Activated naive CD4-positive, alpha-beta T cell (primary cell): ENCODE measurements at places on chromosomes 16 and 17.

- no peak for DNase-seq
Observed at GRCh38 chr16:68257906-68258800, 6.2 kb upstream of the SLC7A6 start.

DNA sequence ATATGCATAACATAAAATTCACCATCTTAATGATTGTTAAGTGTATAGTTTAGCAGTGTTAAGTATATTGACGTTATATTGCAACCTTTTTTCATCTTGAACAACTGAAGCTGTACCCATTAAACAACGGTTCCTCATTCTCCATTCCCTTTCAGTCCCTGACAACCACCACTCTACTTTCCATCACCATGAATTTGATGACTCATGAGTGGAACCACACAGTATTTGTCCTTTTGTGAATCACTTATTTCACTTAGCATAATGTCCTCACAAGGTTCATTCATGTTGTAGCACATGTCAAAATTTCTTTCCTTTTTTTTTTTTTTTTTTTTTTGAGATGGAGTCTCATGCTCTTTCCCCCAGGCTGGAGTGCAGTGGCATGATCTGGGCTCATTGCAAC lies 46.0 kb downstream of the HOXB1 start:
- DNase-seq = no peak

DNA sequence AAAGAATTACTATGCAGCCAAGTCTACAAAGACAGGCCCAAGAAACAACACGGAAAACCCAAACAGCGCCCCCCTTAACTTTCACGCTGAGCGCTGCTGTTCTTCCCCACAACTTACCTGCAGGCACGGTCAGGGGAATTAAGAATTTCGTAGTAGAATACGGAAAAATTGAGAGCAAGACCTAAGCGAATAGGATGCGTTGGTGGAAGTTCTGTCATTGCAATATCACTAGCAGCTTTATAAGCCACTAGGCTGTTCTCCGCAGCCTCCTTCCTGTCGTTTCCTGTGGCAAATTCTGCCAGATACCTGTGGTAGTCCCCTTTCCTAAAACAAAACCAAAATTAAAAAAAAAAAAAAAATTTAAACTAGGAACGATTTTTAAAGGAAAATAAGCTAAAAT lies 39.0 kb downstream of the YWHAE start:
- DNase-seq = no peak

DNA sequence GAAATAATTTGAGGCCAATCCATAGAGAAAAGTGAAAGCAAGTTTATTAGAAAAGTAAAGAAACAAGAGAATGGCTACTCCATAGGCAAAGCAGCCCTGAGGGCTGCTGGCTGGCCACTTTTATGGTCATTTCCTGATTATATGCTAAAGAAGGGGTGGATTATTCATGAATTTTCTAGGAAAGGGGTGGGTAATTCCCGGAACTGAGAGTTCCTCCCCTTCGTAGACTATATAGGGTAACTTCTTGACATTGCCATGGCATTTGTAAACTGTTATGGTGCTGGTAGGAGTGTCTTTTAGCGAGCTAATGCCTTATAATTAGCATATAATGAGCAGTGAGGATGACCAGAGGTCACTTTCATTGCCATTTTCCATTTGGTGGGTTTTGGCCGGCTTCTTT lies 4.4 kb downstream of the DHRS7B start:
- no peak for DNase-seq

- no peak for DNase-seq
Observed at GRCh38 chr17:22517716-22518115, 825.4 kb downstream of the KCNJ18 start.

DNA sequence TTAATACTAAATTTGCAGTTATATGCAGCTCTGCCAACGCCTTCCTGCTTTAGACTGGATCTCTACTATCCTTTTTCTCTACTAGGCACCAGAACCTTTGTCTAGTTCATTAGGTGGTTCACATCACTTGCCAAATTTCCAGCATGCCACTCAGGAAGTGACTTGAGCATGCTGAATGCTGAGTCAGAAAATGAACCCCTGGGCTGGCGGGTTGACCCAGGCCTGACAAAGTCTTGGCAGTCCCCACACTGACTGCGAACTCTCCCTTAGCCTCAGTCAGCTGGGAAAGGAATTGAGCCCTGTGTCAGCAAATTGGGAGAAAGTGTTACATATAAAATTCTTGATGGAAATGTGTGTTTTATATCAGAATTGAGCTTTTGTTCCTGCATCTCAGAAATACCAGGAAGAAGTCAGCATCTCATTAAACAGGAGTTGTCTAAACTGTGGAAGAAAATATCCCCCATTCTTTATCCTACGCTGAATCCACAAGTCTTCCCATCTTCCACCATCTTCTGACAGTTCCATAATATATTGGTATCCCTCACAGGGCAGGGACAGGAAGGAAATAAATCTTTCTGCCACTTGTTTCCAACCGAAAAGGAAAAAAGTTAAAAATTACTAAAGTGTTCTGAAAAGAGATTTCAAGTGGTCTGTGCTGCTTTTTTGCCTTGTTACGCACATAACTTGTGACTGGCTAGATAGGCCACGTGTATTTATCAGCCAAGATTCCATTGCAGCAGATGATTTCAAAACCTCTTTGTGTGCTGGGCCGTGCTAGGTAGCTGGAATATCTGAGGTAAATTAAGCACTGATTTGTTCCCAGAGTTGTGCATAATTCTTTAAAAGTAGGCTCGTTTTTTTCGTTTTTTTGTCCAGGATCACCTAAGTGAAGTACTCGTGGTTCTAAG lies 16.7 kb upstream of the SLC12A3 start:
- no peak for DNase-seq
